ENCODE measurements at places on chromosomes 11 and 22.
A peak's percentile ranks its signal among the peaks of the same experiment; 100 is the strongest.

DNA sequence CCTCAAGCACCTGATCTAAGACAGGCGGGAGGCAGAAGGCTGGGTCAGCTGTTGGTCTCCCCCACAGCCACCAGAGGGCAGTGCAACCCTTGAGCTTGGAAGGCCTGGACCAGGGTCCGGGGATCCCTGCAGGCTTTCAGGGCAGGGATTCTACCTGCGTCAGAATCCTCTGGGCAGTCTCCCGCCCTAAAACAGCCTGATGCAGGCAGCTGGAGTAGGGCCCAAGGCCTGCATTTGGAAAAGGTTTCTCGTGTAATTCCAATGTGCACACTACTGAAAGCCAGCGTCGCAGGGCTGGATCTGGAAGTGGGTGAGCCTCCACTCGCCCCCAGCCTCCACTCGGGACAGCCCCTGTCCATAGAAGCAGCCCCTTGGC lies 31.8 kb downstream of the BID start:
- DNase-seq, result no peak

DNA sequence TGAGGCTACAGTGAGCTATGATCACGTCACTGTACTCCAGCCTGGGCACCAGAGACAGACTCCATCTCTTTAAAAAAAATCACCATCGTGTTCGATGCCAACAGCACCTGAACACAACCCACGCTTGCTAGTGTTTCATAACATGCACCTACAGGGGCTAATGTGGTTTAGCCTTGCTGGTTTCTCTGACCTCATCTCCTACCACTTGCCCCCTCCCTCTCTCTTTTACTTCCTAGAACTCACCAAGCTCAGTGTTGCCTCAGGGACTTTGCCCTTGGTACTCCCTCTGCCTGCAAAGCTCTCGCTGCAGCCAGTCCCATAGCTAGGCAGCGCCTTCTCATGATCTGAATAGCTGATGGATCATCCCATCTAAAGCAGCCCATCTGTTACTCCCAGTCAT lies 99.8 kb downstream of the FBXO7 start:
- no peak for DNase-seq

DNA sequence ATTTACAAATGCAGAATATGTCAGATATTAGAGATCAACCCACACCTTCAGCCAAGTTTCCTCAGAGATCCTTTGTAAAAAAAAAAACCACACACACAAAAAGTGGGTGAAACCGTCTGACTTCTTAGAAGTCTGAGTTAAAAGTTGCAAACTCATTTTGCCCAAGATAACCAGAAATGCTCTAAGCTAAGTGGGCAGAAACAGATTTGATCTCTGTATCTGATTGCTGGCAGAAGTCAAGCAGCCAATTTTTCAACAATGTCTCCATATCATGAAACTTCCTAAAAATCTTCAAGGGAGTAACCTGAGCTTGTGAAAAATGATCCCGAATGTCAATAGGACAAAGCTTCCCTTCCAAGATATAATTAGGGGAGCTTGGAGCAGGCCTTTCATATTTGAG lies 28.6 kb upstream of the ATXN10 start:
- DNase-seq, result no peak

- DNase-seq, result peak; percentile 72
Measured at GRCh38 chr11:124115782-124116616, 749 bp downstream of the VWA5A start.

DNA sequence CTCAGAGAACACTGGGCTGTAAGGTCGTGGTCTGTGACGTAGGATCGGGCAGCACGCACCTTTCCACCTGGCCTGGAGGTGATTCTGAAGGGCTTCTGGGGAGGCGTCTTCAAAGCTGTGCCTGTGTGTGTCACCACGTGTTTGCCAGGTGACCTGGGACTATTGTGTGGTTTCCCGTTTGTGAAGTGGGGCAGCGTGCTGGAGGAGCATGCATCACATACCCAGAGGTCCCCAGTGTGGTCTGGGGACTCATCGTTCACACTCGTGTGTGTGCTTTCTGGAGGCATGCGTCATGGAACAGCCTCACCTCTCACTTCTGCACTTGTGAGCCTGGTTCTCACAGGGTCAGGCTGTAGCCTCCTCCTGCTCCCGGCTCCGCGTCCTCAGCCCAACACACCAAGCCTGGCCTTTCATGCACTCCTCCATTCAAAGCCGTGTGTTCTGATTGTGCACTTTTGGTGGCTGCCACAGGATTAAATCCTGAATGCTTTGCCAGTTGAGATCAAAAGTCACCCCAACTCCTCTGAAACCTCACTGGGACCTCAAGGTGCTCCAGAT lies 106.3 kb downstream of the KCNQ1OT1 start:
- no peak for DNase-seq

GRCh38 chr11:79465160-79465559 lies 24.3 kb upstream of the TENM4 start:
- no peak for DNase-seq

- no peak for DNase-seq
Measured at GRCh38 chr11:66326261-66327111, 9.6 kb upstream of the CD248 start.

GRCh38 chr11:13765886-13766285 lies 97.4 kb downstream of the FAR1 start:
- DNase-seq, result no peak
